Non-pigmented ciliary epithelial cell (primary cell): ENCODE measurements at places on chromosomes 4 and X.

GRCh38 chr4:121784975-121785374 lies 16.1 kb upstream of the EXOSC9 start:
- DNase-seq: peak; percentile 97

DNA sequence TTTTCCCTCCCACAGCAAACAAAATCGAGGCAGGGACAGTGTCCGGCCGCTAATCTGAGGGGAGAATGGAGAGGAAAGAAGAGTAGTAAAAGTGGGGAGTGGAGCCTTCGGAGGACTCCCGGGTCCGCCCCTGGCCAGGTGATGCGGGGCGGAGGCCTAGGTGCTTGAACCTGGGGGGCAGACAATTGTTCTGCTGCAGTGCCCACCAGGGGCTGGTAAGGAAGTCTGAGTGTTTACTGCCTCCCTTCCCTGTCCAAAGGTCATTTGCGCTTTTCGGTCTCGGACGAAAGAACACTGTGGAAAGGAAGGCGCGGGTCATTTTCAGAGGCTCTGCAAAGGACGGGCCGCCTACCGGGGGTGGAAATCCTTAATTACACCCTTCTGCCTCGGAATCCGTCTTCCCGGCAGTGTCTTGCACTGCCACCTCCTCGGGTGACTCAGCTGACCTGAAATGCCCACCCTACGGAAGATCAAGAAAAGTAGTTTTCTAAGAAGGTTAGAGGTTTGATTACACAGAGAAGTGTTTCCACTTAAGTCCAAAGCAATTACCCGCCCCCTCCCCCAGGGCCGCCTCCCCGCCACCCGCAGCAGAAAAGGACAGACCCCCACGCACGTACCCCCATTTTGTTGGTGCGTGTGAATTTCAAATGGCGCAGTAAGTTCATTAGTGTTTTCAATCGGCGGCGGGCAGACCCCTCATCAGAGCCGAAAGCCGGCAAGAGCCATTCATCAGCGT lies 99.9 kb upstream of the TENM3 start:
- no peak for DNase-seq

GRCh38 chr4:163378661-163379060 lies 35.0 kb downstream of the NPY5R start:
- no peak for DNase-seq

- no peak for DNase-seq
Measured at GRCh38 chr4:3373468-3373867, 68.3 kb upstream of the HGFAC start.

GRCh38 chrX:53239474-53239873 lies 14.5 kb upstream of the KDM5C start:
- no peak for DNase-seq

GRCh38 chr4:18111081-18111480 lies 89.5 kb upstream of the LCORL start:
- DNase-seq: no peak

DNA sequence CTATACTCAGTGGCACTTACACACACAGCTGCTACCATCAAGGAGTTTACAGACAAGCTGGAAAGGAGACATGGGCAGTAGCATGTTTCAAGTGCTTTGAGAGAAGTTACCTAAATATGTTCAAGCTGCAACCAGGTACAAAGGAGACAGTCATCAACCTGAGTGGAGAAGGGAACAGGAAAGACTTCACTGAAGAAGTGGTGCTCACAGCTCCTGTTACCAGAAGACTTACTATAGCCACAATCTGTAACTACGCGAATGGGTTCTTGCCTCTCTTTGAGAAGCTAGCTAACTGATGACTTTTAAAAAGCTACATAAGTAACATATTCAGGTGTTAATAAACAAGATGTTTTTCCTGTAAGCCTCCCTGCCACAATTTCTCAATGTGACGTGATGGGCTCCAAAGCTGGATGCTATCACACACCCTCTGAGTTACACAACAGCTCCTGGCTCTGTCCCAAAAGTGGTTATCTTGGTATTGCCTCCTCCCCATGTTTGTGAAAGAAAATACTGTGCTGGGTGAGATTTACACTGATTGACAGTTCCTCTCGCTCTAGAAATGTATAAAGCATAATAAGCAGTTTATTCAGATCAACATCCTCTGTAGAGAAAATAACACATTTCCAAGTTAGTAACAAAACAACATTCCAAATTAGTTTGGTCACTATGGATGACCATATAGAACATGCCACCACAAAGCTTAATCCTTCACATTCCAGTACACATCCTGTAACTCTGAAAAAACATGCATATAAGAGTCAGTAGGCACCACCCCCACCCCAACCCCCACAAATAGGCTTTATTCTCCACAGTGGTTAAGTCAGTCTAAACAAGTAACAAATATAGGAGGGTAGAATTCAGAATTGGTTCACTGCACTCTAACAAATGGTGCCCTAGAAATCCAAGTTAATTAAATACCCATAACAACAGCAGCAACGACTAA lies 81.8 kb downstream of the FRYL start:
- DNase-seq: peak; percentile 81

DNA sequence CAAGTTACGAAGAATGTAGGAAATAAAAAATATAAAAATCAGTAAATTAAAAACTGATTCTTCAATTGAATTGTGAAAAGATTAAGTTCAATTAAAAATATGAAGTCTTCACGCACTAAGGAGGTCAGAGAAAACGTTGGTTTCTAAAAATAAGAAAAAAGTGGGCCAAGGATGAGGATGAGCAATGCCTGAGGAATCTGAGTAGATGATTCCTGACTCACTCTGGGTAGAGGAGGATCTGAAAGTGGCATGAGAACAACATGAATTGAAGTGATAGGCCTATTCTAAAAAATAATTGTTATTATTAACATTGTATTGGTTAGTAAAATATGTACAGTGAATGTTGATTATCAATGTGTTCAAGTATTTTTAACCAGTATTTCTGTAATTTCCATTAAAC lies 444.2 kb downstream of the GRIA2 start:
- DNase-seq: peak; percentile 41

DNA sequence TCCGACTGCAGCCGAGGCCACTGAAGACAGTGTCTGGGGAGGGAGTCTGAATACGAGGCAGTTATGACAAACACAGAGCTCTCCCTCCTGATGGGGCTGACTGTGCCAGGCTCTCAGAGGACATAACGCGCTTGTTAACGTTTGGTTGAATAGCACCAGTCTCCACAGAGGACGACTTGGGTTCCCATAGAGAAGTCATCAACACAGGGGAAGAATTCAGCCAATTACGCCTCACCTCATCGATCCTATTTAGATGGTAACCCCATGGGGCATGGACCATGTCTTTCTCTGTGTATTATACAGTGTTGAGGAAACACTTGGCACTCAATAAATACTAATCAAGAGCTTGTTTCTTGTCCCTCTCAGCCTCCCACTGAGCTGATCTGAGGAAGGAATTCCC lies 642.6 kb upstream of the LCORL start:
- DNase-seq: no peak

- DNase-seq: peak; percentile 77
Measured at GRCh38 chr4:76459291-76459723, 24.3 kb downstream of the SHROOM3 start.

GRCh38 chr4:123616951-123617461 lies 220.4 kb downstream of the SPRY1 start:
- DNase-seq: no peak

DNA sequence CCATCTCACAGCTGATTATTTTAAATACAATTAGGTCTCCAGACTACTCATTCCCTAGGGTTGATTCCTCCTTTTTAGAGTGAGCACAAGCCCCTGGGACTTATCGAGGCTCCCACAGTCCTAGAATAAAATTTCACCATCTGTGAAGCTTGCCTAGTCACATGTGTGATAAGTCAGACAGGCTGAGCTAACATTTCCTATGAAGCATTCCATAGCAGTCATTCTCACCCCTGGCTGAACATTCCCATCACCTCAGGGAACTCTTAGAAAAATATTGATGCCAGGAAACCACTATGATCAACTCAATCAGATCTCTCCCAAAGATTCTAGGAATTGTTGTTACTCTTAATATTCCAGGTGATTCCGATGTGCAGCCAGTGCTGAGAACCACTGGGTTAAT lies 37.7 kb downstream of the ARHGEF9 start:
- peak; percentile 31 for DNase-seq

DNA sequence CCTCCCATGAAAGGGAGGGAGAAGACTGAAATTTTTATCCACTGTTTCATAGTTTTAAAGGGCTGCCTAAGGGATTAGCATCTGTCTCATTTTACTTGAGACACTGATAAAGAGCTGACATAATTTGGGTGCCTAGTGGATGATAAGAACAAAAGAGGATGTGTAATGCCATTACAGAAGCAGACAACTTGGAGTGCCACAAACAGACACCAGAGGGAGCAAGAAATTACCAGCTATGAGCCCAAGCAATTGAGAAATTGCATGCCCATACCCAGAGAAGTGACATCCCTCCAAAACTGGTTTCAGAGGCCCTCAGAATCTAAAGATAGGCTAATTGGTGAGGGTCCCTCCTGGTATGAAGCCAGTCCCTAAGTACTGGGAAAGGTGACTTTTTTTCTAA lies 38.5 kb upstream of the POU3F4 start:
- no peak for DNase-seq

DNA sequence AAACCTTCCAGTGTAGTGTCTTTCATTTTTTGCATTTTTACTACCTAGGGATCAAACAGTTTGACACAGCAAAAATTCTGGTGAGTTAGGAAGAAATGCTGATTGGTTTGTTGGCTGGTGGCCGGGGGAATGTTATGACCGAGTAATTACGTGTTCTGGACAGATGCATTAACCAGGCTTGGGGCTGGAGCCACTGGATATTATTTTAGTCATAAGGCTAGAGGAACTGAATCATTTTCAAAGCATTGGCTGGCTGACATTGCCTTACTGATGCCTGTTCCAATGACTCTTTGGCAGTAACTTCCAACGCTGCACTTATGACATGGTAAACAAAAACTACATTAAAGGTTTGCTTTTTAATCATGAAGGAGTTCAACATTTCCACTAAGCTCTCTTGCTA lies 84.6 kb downstream of the FBXO8 start:
- DNase-seq: peak; percentile 42

DNA sequence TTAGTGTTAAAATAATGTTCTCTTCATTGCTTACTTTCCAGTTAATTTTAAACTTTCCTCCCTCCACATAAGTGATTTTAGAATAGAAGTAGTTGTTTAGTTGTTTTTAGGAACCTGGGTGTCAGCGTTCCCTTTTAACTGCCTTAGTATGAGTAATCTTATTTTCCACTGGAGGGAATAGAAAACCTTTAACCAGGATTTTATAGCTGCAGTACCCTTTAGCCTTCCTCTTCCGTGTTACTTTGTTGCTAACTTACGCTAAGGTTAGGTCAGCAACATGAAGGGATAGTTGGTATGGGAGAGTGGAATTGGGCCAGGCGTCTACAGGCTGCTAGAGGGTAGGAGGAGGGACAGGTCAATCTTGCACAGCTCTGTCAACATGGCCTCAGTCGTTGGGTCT lies 31.5 kb downstream of the SMS start:
- DNase-seq: no peak

- no peak for DNase-seq
Measured at GRCh38 chrX:42021058-42021457, 97.7 kb upstream of the CASK start.

GRCh38 chr4:139557556-139558110 lies 1.6 kb upstream of the SETD7 start:
- no peak for DNase-seq

DNA sequence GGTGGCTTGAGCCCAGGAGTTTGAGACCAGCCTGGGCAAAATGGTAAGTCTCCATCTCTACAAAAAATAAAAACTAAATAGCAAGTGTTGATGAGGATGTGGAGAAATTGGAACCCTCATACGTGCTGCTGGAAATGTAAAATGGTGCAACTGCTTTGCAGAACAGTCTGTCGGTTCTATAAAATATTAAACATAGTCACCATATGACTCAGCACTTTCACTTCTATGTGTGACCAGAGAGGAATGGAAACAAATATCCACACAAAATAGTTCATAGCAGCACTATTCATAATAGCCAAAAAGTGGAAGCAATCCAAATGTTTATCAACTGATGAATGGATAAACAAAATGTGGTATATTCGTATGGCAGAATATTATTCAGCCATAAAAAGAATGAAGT lies 60.8 kb upstream of the FMR1 start:
- DNase-seq: no peak

GRCh38 chr4:157728215-157728614 lies 444.6 kb downstream of the GASK1B start:
- no peak for DNase-seq

DNA sequence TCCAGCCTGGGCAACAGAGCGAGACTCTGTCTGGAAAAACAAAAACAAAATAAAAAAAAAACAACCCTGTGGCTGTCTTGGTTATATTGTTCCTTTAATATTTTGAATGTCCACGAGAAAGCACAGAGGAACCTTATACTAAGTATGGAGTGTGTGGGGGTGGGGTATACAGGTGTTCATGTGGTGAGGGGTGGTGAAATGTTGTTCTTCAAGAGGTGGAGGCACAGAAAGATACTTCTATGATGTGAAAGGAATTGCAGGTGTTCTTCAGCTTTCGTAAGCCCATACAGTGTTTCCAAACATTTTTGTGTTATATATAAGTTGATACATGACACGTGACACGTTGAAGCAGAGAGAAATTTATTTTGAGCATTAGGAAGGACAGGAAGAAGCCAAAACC lies 46.4 kb downstream of the SLC9A6 start:
- DNase-seq: no peak

DNA sequence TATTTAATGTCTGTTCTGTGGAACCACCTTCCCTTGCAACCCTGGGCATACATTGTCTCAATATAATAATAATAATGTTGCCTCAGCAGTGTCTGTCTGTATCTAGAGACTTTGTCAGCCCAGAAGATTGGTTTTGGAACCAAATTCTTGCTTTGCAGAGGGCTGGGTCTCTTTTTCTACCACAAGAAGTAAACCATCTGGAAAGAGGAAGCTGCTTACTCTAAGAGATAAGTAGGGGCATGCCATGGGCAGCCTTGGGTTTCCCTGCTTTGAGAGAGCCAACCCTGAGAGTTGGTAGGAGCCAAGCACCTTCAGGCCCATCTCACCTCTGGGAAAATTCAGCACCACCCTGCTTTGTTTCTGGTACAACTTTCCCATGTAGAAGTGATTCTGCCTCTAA lies 27.0 kb downstream of the TMEM31 start:
- DNase-seq: no peak

- DNase-seq: no peak
Measured at GRCh38 chr4:89039730-89040338, 17.2 kb downstream of the FAM13A start.

- no peak for DNase-seq
Measured at GRCh38 chr4:27145597-27145996, 285.0 kb downstream of the STIM2 start.

DNA sequence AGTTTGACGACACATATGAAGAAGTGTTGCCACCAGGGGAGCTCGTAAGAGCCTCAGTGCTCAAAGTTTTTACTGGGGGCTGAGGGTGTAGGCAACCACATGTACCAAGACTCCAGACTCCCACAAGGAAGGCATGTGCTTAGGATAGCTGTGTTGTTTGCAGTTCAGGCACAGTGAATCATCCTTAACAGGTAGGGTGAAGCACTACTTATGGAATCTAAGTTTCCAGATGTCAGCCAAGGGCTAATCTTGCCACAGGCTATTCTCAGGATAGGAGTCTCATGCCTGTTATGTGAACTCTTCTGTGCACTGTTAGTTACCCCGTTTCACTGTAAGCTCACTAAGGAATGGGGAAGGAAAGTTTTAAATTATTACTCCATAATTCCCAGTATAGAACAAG lies 202.6 kb downstream of the TMA16 start:
- DNase-seq: peak; percentile 66
